CD8-positive, alpha-beta T cell (primary cell): ENCODE measurements at places on chromosomes 5 and 9.

GRCh38 chr9:85943757-85944430, 2.9 kb downstream of the NAA35 start:
- DNase-seq, result no peak

GRCh38 chr9:98678244-98678842, 30.4 kb downstream of the GABBR2 start:
- DNase-seq, result peak; percentile 3

GRCh38 chr5:57989378-57989777, 470.5 kb downstream of the PLK2 start:
- no peak for DNase-seq

DNA sequence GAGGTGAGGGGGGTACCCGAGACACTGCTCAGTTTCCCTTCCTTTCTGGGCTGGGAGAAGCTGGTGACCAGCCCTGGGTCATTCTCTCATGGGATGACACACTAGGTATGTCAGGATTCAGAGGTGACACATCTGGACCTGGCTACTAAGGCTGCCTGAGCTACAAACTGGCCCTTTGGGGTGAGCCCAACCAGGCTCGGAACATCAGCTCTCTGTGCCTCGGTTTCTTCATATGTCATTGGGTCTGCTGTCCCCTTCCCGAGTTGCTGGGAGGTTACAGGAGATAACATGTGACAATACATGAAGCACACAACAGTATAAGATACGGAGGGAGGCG, 11.8 kb downstream of the CARD19 start:
- DNase-seq, result no peak

- DNase-seq, result no peak
Observed at GRCh38 chr5:128574041-128574440, 36.0 kb upstream of the FBN2 start.

DNA sequence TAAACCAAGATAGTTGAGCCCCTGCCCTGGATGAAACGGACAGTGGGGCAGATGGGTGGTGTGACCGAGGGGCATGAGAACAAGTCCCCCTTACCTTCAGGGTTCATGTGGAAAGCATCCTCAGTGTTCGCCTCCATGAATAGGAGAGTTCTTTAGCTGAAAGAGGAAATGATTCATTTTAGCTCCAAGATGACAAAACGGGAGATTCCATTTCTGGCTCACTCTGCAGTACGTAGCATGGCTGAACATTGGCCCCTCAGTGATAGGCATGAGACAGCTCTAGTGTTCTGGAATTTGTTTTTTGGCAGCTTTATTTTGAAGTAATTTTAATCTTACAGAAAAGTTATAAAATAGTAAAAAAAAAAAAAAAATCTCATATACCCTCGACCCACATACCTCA, 70.2 kb upstream of the AGXT2 start:
- DNase-seq, result no peak

DNA sequence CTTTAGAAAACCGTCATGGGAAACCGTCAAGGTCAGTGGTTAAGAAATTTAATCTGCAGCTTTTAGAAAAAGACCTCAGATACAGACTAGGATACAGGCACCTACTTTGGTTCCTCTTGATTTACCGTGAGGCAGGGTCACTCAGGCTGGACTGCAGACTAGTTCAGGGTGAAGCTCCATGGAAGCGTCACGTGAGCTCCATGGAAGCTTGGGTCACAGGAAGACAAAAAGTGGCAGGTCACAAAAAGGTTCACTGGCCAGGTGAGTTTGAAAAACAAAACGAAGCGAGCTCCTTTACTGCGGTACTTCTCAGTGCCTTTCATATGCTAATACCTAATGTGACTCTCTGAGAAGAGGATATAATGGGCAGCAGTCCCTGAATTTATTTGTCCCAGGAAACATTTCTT, 43.0 kb downstream of the PRRC2B start:
- DNase-seq, result no peak

GRCh38 chr5:62403411-62404250, at the start of gene DIMT1:
TSS of gene DIMT1 (minus strand) at chr5:62403905. CDS start at chr5:62403772, 133 bp downstream.
- DNase-seq, result peak; percentile 91

DNA sequence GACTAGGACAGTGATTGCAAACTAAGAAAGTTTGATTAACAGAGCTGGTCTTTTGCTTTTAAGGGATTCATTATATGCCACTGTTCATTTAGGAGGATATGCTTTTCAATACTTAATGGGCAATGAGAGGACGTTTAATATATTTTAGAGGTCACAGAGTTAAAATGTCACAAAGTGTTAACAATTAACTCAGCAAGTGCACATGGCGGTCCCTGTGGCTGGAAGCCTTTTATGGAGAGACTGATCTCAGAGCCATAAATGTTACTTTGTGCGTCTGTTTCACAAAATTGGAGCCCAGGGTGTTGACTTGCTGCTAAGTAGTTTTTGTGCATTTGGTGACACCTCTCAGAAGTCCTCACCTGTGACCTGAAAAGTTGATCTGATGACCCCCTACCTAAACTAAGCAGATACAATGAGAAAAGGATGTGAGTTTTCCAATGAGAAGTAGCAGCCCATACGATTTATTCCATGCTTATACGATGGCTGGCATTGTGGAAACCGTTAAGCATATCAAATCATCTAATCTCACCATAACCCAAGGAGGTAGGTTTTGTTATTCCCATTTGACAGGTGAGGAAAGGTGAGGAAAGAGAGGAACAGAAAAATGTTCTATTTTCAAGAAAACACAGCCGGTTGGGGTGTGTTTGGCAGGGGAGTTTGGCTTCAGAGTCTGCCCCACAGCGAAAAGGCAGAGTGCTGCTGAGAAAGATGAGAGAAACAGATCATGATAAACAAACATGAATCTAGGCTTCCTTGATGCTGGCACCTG, 64.4 kb downstream of the CMYA5 start:
- DNase-seq, result no peak

DNA sequence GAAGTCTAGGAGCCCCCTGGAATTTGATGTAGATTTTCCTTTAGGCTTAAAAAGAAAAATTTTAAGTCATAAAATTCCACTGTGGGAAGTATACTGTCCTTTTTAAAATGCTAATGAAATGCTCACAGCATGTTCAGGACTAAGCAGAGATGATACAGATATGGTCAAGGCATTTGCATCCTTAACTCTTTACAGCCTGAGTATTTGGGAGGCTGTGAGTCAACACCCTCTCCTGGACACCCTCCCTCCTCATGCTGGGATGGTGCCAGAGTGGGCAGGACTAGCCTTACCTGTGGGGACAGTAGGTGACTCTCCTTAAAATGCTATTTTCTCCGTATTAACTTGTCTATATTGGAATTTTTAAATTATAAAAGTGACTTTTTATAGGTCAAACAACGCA, 197.4 kb upstream of the ELL2 start:
- DNase-seq, result no peak

- no peak for DNase-seq
Observed at GRCh38 chr5:95760273-95761191, 29.4 kb downstream of the RHOBTB3 start.

DNA sequence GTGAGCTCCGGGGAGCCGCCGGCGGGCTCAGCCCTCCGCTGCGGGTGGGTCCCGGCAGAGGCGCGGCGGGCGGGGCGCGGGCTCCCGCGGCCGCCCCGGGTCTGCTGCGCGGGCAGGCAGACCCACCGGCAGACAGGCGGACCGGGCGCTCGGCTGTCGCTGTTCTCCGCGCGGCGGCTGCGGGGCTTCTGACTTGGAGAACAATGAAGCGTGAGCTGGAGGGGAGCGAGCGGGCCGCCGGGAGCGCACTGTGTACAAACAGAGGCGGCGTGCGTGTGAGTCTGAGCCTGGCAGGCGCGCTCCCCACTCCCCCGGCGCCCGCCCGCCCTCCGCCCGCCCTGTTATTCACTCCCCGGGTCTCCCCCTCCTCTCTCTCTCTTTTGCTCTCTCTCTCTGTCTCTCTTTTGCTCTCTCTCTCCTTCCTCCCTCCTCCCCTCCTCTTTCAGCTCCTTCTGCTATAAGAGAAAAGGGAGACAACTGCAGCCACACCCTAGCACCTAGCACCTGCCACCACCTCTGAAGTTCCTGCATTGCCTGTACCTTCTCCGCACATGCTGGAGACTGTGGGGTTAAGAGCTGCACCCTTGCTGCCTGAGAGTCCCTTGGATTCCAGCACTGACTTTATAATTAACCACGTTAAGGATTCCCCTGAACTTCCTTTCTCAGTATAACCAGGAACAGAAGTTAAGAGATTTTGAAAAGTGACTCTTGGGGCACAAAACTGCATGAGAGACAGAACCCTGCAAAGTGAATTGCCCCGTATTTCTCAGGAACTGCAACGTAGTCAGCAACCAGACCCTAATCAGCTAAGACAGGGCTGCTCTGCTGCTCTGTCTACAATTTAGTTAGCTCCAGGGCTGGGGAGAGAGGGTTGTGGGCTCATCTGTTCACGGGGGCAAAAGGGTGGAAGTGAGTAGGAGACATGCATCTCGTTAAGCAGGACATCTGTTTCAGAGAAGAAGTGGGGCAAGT, at the start of gene EDIL3:
TSS of gene EDIL3 (minus strand) at position 277 of the 972 bp plus-strand sequence. CDS start 506 bp downstream, outside the sequence.
- DNase-seq, result no peak

DNA sequence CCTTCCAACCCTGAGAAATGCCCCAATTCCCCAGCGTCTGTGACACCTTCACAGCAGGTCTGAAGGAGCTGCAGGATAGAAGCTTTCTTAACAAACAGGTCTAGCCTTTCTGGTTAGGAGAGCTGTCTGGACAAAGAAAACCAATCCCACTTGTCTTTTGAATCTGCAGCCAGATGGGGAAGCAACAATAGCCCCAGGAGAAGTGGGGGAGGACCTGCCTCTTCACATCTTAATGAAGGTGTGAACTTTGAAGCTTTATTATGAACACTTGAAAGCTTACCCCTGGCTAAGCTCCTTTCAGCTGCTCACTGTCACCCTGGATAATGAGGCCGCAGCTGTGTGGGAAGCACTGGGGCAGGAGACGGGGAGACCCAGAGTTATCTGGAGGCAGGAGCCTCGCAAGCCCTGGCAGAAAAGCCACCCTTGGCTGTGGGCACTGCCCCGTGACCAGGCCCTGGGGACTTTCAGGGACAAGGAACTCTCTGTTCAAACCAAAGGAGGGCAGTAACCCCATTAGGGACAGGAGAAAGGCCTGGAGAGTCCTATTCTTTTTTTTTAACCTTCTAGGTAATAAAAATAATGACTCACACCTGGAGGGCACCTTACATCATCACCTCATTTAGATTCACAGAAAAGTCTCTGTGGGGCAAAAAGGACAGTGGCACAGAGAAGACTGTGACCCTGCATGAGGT, 151.8 kb upstream of the RAD23B start:
- no peak for DNase-seq

DNA sequence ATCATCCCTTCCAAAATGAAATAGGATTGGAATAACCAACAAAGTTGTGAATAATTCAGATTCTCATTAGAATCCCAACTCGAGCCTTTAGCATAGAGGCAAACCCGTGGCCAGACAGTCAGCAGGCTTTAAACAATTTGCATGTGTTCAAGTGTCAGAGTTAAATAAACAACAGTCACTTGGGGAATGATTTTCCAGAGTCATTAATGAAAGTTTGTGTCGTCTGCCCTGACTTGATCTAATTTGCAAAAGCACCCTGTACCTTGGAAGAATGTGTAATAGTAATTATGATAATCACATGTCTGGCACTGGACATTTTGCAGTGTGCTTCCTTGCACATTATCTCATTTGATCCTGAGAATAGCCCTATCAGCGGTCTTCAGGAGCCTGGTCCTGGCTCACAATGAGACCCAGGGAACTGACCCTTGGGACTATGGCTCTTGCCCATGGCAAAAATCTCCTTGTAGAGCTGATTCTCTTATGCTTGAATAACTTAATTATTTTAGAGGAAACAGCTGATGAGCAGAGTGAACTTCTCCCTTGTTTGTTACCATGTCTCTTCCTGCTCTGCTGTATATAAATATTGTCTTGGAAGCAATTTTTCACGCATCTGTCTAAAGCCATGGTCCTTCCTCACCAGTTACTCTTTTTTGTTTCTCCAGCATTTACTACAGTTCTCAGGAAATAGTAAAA, 272.7 kb downstream of the NR3C1 start:
- no peak for DNase-seq

DNA sequence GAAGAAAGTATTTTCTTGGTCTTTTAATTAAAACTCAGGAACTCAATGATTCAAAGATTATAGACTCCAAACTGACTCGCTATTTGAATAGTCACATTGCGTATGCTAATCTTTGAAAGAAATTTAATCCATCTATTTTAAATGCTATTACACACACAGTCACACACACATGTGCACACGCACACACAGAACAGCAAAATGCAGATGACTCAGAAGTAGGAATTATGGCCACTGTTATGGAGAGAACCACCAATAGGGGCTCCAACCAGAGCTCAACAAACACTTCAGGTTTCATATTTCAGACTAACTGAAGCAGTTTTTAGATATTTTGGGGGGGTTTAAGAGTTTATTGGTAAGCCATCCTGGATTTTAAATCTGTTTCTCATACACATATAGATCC, 1917.9 kb downstream of the EFNA5 start:
- DNase-seq, result no peak

- no peak for DNase-seq
Observed at GRCh38 chr5:170441393-170441784, 52.2 kb upstream of the KCNMB1 start.

GRCh38 chr5:118293378-118293777, 695.0 kb downstream of the DTWD2 start:
- DNase-seq, result no peak
